ENCODE measurements at places on chromosomes 7 and 10.

GRCh38 chr10:92688573-92688926, 1.2 kb upstream of the HHEX start:
- no peak for DNase-seq

DNA sequence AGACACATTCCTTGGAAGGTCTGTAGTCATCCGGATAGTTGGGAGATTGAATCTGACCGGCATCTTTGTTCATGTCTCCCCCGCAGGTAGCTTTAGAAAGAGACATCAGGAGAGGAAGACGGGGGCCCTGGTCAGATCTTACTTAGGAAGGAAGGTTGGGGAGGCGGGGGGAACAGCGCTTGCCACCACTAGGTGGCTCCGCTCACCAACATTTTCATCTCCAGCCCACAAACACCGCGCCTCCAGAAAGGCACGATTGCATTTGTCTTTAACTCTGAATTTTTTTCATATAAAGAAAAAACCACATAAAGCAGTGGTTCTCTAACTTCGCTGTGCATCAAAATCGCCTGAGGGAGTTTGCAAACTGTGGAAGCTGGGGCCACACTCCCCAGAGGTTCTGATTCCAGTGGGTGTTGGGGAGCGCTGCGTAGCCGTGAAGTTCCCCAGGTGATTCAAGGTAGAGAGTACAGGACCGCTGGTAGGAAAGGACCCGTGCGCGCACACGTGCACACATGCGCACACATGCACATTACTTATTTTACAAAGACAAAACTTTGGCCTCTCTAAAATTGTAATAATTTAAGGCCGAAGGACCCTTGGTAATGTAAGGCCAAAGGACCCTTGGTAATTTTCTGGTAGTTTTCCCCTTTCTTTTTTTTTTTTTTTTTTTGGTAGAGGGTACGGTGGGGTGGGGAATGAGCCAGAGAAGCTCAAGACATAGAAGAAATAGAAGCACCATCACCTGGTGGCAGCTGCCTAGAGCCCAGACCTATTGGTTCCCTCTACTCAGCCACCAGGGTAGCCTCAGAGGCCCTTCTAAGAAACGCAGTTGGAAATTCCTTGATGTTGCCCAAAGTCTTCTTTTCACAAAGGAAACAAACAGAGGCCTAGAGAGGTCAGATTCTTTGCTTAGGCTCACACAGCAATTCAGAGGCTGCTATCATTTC, 37.4 kb upstream of the OPALIN start:
- DNase-seq: peak; percentile 64

DNA sequence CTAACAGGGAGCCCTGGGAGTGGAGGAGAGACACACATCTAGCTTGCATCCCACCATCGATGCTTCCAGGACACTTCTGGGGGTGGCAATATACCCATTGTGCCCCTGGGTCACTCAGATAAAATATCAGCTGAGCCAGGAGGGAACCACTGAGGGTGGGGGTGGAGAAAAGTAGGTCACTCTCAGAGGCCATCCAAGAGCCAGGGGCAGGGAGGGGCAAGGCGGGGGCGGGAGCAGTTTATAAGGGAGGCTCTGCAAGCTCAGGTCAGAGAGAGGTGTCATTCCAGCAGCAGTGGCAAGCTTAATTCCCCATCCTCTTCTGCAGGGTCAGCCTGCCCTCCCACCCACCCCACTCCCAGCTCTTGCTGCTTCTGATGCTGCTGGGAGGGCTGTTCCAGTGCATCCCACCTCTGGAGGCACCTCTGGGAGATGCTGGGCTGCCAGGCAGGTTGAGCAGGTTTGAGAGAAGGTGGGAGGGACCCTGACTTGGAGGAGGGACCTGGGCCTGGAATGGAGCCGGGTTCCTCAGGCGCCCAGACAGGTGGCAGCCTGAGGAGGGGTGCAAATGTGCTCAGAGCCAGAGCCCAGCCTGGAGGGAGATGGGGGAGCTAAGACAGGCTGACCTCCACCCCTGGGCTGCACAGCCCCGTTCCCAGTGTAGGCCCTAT, 20.1 kb upstream of the TLX1 start:
- no peak for DNase-seq

DNA sequence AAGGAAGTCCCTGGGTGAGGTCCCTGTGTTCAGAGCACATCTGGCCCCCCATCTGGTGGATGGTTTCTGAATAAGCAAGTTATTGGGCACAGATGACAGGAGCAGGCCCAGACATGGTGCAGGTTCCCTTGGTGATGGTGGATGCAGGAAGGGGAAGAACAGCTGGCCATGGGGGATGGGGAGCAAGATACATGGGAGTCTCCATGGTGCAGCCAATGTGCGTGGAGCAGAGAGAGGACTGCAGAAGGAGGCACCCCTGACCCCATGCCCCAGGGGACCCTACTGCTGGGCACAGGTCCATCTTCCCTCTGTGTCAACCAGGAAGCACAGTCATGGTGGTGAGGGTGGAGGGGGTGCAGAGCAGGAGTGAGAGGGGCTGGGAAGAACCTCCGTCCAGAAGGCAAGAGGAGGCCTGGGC, 43.8 kb upstream of the RABGEF1 start:
- DNase-seq: peak; percentile 49

DNA sequence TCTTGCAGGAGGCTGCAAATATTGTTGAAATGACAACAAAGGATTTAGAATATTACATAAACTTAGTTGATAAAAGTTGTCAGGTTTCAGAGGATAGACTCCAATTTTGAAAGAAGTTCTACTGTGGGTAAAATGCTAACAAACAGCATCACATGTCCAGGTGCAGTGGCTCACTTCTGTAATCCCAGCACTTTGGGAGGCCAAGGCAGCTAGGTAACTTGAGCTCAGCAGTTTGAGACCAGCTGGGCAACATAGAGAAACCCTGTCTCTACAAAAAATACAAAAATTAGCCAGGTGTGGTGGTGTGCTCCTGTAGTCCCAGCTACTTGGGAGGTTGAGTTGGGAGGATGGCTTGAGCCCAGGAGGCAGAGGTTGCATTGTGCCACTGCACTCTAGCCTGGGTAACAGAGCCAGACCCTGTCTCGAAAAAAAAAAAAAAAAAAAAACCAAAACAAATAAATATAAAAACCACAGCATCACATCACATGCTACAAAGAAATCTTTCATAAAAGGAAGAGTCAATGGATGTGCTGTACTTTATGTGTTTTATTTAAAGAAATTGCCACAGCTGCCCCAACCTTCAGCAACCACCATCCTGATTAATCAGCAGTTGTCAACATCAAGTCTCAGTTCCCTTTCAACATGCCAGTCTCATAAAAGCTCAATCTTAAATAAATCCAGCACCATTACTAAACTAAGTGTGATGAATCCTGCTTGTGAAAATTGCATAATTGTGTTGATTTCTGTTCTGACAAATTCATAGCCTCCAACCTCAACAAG, 83.2 kb upstream of the MBL2 start:
- no peak for DNase-seq

DNA sequence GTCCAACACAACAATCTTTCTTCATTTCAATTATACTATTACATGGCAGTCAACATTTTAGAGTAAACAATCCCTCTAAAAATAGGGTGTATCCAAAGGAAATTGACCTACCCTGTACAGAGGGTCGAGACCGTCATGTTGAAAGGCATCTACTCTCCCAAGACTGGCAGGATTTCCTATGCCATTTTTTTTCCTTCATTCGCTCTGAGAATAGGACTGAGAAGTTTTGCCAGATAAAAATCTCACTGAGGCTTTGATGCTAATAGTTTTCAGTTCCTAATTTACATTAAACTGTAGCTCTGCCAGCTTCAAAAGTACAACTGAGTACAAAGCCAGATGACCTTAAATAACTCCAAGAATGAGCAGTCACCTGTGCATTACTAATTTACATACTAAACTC, 84.5 kb upstream of the SEMA3C start:
- DNase-seq: no peak

- peak; percentile 80 for DNase-seq
Measured at GRCh38 chr7:56046721-56047445, 4.4 kb downstream of the PSPH start.

DNA sequence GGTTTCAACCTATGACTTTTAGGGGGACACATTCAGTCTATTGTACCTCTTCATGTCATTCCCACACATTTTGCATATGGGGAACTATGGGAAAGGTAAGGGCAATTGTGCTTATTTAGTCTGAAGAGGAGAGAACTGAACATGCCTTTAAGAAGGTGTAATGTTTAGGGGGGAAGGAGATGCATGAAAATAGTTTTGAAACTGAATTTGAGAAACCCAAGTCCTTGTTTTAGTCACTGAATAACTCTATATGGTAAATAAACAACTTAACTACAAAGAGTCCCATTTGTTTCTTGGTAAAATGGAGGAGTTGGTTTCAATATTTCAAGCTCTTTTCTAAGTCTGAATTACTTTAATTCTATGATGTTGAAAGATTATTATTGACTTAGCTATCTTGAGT, 166.1 kb downstream of the DNAJB9 start:
- no peak for DNase-seq

- DNase-seq: no peak
Measured at GRCh38 chr10:43151371-43151770, 13.1 kb downstream of the CSGALNACT2 start.

- DNase-seq: no peak
Measured at GRCh38 chr10:16795410-16796073, 21.7 kb downstream of the RSU1 start.

GRCh38 chr10:65571011-65571570, 1354.7 kb upstream of the LRRTM3 start:
- DNase-seq: peak; percentile 34

GRCh38 chr10:120793088-120793487, 58.1 kb upstream of the WDR11 start:
- DNase-seq: no peak

- no peak for DNase-seq
Measured at GRCh38 chr7:149188637-149189259, 6.6 kb upstream of the ZNF282 start.

DNA sequence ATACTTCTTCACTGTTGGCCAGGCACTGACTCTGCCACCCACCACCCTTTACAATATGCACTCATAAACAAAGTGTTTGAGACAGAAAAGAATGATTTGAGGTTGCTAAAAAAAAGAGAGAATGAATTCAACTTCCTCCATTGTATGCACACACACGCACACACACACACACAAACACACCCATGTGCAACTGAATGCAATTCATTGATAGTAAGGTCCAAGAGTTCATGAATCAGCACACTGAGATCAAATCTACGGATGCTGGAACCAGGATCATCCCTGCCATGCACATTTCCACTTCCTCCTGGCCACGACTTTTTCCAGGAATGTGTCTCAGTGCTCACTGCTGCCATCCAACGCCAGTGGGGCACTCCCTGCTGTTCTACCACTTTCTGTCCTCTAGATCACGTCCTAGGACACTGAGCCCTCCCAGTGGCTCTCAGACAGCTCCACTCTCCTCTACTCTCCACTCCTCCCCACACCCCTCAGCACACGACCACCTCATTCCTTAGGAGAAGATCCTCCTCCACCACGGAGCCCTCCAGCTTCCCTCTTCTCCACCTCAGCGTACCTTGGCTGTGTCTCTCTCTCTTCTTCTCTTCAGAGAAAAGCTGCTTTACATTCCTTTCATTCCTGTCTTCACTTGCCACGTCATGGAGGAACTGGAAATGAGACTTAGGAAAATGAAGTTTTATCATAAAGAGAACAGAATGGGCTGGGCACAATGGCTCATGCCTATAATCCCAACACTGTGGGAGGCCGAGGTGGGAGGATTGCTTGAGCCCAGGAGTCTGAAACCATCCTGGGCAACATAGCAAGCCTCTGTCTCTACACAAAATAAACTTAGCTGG, 12.0 kb upstream of the TMEM213 start:
- DNase-seq: peak; percentile 9

DNA sequence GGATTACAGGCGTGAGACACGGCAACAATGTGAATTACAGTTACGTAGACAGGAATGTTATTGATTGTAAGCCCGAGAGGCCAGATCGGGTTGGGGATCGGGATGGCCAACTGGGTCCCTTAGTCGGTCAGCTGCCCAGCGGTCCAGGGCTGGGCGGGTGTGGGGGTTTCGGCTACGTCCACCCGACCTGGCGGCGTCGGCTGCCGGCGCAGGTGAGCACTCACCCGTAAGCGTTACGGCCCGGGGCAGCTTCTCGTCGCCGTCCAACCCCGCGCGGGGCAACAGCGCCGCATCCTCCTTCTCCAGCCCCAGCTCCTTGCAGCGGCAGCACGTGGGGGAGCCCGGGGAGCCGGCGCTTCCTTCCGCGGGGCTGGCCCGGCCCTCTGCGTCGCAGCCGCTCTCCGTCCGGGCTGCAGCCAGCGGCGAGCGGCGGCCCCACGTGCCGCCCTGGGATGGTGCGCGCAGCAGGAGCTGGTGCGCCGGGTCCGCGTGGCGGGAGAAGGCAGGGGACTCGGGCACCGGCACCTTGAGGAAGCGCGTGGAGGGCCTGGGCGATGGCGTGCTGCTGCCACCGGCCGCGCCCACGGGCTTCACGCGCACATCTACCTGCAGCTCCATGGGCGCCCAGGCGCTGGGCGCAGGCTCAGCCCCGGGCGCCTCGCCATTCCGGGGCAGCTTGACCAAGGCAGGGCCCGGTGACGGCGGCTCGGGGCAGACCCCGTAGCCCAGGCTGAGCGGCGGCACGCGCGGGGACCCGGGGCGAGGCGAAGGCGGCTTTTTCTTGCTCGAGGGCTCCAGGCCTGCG, 609 bp downstream of the KLRG2 start:
- no peak for DNase-seq

DNA sequence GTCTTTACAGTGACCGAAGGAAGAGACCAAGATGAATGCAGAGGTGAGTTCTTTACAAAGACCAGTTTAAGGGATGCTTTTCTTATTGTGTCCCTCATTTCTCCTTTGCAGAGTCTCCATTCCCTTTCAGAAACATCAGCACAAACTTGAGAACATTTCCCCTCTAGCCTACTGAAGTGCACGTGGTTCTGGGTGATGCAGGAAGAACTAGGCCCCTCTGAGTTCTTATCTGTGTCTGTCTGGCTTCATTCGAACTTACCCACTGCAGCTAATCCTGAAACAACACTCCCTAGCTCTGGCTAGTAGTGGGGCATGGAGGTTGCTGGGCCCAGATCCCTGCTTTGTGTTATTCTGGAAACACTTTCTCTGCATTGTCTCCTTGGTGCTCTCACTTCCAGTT, 12.6 kb downstream of the BLVRA start:
- no peak for DNase-seq

DNA sequence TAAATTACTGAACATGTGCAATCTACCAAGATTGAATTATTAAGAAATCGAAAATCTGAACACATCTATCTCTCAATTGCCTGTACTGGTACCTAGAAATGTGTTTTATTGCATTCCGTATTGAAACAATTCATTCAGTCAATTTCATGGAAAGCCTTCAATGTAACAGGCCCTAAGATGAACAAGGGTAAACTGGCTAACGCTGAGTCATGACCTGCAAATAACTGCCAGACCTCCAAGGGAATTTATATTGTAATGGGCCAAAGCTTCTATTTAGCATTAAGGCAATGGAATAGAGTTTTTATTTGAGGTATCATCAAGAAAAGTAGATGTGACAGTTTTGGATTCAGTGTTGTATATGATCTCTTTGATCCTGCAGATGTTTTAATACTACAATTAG, 49.9 kb upstream of the CD36 start:
- DNase-seq: no peak

- no peak for DNase-seq
Measured at GRCh38 chr10:515674-516073, 173.8 kb downstream of the DIP2C start.

- peak; percentile 86 for DNase-seq
Measured at GRCh38 chr10:112246-112645, 23.0 kb upstream of the ZMYND11 start.

Measured in bronchial epithelial cell (primary cell).